ENCODE measurements at places on chromosomes 6 and 20.

GRCh38 chr20:11734431-11734830, 183.3 kb upstream of the BTBD3 start:
- DNase-seq: no peak

GRCh38 chr6:11366183-11366933, 133.9 kb upstream of the NEDD9 start:
- no peak for DNase-seq

DNA sequence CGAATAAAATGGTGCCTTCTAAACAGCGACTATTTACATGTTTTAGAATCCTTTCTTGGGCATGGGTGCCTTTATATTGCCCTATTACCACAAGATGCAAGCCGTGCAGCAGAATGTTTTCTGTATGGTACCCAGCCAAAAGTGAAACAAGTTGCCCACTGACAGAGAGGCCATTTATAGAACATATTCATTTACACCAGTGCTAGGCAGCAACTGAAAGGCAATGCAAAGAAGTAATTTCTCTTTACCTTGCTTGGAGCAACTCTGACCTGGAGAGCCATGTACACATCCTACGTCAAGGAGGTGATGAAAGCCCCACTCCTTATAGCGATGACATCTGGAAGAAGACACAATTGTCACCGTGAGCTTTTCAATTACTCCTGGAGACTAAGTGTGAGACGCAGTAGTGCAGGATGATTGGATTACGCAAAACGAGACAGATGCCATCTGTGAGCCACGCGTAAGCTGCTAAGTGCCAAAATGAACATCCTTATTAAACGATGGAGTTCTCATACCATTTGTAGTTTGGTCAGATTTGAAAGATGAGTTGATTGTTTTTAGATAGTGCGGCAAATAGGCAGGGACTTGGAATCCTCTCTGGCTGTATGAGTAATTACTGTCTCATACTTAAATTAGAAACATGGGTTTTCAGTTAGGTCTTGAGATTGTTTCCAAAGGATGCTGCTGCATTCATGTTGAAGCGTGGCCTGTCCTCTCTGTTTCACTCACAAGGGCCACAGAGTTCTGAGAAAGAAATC, at the start of gene TMEM244:
TSS of gene TMEM244 (minus strand) at position 408 of the 758 bp plus-strand sequence. CDS start at position 281, 127 bp downstream.
- no peak for DNase-seq

DNA sequence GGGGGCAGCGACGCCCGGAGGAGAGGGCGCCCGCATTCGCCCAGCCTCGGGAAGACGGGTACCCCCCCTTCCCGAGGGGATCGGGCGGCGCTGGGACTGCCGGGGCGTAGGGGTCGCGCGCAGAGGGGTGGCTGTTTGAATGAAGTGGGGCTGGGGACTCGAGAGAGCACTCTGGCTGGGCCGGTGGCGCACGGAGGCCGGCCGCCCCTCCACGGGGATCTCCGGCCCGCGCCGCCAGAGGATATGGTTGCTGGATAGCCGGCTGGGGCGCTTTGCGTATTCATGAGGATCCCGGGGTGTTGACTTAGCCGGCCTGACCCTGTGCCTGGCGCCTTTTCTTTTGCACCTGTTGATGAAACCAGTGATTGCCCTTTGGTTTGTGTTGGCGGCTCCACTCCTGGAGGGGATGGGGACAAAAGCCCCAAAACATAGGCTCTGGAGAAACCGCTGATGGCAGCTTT, 469 bp downstream of the SYNJ2 start:
- no peak for DNase-seq

DNA sequence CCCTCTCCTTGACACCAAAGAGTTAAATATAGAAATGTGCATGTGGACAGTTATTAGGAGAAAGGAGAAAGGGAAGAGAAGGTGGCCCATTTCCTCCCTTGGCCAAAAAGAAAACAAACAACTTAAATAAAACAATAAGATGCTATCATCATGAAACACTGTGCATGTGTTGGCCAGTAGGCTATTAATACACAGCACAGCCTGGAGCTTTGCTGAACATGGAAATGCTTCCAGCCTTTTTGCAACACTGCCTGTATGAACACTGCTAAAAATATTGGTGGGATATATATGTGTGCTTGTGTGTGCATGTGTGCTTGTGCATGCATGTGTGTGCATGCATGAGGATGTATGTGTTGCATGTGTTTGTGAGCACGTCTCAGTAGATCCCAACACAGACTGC, 100.4 kb downstream of the LY86 start:
- DNase-seq: no peak

- DNase-seq: no peak
Measured at GRCh38 chr20:62051546-62052255, 14.0 kb downstream of the TAF4 start.

- DNase-seq: no peak
Measured at GRCh38 chr6:19632786-19633185, 204.4 kb upstream of the ID4 start.

GRCh38 chr6:84258268-84258667, 30.8 kb upstream of the CEP162 start:
- DNase-seq: no peak

- no peak for DNase-seq
Measured at GRCh38 chr6:67450641-67451040, 1184.4 kb upstream of the ADGRB3 start.

DNA sequence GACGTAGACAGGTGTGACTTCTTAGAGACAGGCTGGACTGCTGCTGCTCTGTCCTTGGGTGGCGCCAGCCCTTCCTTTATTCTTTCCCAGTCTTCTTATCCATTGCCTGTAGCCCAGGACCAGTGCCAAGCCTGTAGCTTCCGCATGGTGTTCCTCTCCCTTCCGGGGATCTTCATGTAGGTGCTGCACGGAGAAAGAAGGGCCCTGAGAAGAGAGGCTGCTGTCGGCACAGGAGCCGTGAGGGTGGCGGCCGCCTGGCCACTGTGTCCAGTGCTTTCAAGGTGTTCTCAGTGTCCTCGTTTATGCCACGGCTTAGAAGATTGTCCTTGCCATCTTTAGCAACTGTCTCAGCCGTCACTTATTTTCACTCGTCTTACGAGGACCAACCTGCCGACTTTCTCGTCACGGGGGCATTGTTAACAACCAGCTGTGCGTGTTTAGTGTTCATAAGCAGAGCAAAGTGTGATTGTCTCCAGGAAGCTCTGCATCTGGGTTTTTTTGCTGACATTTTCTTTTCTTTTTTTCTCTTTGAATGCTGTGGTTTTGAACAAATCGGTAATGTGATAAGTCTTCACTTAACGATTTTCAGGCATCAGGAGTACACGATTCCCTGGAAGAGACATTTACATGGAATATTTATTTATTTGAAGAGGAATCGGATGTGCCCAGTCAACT, 61.2 kb downstream of the PPP1R14C start:
- no peak for DNase-seq

- DNase-seq: peak; percentile 8
Measured at GRCh38 chr20:35978041-35978513, 9.7 kb downstream of the CNBD2 start.

GRCh38 chr6:24440897-24441598, 38.3 kb downstream of the MRS2 start:
- no peak for DNase-seq

GRCh38 chr6:119614138-119614537, 264.6 kb upstream of the MAN1A1 start:
- DNase-seq: no peak

DNA sequence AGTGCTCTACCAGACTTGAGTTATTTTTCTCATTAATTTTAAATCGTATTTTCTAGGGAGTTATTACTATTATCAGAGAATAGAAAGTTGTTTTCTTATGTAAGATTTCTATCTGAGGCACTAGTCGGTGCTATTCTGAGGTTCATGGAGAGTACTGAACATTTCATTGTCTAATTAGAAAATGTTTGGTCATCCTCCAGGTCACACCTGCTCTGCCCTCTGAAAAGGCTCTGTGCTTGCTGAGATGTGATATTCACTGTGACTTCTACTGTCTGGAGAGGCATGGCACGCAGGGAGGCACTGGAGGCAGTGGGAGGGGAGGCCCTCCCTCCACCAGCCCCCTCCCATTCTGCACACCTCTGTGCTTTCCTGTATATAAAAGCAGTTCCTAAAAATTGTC, 3.0 kb downstream of the SYNDIG1 start:
- DNase-seq: no peak

GRCh38 chr6:31103136-31103535, 9.2 kb downstream of the C6orf15 start:
- DNase-seq: no peak

GRCh38 chr6:148223424-148223842, 119.2 kb upstream of the SASH1 start:
- DNase-seq: no peak

GRCh38 chr20:38114353-38114791, 50.7 kb downstream of the TGM2 start:
- no peak for DNase-seq

DNA sequence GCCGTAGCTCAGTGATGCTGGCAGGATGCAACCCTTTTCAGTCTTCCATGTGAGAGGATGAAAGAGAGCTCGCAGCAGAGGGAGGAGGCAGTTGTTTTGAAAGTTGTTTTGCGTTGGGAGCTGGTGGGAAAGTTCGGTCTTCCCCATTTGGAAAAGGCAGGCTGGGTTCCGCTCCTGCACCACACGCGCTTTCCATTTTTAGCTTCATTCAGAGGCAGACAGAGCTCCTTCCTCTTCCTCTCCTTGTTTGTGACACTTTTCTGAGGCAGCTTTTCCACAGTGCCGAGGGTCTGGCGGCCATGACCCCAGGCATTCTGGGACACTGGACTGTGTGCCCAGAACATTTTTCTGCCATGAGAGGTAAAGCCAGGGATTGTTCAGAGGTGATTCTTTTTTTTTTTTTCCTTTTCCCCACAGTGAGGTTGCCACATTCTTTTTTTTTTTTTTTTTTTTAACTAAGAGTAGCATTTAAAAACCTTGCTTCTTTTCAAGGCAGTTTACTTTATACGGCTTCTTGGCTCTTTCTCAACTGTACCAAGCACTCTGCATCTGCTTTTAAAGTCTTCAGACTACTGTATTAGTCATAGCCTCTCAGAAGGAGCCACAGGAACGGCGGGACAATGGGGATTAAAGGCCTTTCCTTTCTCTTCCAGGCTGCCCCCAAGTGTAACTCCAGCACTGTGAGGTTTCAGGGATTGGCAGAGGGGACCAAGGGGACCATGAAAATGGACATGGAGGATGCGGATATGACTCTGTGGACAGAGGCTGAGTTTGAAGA, 1.6 kb downstream of the PRDM1 start:
- peak; percentile 12 for DNase-seq

DNA sequence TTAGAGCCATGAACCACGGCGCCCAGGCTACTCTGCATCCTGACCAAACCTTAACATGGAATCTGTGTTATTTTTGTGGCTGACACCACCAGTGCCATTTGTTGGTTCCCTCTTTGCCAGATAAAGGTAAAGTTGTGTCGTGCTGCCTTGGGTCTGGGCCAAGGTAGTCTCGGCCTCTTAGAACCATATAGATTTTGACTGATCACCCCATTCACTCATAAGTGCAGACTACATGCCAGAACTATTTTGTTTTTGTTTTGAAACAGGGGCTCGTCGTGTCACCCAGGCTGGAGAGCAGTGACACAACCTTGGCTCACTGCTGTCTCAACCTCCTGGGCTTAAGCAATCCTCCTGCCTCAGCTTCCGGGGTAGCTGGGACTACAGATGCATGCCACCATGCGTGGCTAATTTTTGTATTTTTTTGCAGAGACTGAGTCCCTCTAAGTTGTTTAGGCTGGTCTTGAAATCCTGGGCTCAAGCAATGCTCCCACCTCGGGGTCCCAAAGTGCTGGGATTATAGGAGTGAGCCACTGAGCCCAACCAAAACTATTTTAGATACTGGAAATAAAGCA, 19.2 kb upstream of the RIPOR3 start:
- no peak for DNase-seq

GRCh38 chr6:166143011-166143410, 24.6 kb downstream of the TBXT start:
- DNase-seq: no peak

DNA sequence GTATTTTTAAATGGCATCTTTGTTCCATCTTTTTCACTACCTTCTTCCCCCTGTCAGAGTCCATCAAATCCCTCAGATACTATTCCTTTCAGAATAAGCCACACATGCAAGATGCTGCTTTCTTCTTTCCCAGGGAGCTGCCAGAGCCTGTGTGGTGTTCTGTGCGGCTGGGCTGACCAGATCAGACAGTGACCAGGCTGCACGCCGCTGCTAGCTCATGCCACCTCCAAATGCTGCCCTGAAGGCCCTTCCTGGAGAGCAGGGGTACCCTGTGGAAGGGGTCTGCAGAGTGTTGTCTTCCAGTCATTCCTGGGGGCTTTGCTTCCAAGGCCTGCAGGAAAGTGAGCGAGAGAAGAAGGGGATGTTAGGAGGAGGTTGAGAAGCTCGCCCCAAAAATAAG, 179.1 kb upstream of the SUPT3H start:
- DNase-seq: no peak

GRCh38 chr6:148021165-148021564, 321.5 kb upstream of the SASH1 start:
- no peak for DNase-seq

GRCh38 chr6:32937230-32937633, 3.6 kb downstream of the HLA-DMB start:
- no peak for DNase-seq

- DNase-seq: no peak
Measured at GRCh38 chr6:157632821-157633220, 190.2 kb upstream of the SNX9 start.
